Mucosa of descending colon (tissue), 3 donors: ENCODE measurements at places on chromosomes 2 and 18. TPM values are rescaled to one million over a fixed set of nuclear protein-coding genes. Genes with fewer than 3 reads are reported as not detected.

Gene RAB6C
- 0.35 TPM for total RNA-seq

Gene SMPD4
- 37.9 TPM for total RNA-seq

Gene ITGB6
- total RNA-seq = 9.0 TPM

DNA sequence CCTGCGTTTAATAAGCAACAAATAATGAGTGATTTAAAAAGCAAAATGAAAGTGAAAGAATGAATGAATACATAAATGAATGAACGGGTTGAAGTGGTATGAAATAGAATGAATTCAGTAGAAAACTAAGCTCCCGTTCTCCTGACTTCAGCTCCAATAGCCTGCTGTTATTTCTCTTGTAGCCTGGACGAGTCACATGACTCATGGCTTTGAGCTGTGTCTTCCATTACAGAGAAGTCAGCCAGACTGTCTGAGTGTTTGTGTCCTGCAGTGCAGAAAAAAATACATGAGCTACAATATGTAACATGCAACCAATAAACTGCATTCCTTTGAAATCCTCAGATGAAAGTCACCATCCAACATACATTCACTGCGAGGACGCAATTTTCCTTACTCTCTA lies 21.2 kb downstream of the SCG2 start:
- no peak for DNase-seq

DNA sequence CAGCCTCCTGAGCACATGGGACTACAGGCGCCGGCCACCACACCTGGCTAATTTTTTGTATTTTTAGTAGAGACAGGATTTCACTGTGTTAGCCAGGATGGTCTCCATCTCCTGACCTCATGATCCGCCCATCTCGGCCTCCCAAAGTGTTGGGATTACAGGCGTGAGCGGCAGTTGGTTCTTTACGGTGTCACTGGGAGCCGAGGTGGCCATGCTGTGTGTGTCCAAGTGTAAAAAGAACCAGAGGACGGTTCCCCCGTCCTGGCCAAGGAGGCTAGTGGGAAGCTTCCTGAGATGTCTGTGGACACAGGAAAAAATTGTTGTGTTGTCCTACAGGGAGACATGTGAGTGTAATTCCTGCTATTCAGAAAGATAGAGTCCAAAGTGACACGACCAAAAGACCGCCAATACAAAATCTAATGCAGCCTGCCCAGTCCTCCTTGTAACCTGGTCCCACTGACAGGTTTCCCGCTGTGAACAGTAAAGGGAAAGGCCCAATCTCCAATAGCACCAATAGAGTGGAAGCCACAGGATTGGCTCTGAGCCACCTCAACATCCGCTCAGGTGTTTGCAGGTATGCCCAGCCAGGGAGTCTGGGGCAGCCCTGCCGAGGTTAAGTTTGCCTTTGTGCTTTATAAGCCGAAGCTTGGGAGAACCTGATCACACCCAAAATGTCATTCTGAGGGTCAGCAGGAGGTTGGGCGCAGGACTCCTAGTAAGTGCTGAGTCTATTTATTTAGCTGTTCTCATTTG lies 40.6 kb downstream of the NCK2 start:
- no peak for DNase-seq

Gene UCN
- 1.2 TPM for total RNA-seq

Gene GMPPA
- 52.6 TPM for total RNA-seq

Gene DPYSL5
- total RNA-seq = 0.24 TPM

GRCh38 chr2:10934308-10934978 lies 22.7 kb downstream of the KCNF1 start:
- DNase-seq = no peak

Gene CD8B2
- 0.16 TPM for total RNA-seq

DNA sequence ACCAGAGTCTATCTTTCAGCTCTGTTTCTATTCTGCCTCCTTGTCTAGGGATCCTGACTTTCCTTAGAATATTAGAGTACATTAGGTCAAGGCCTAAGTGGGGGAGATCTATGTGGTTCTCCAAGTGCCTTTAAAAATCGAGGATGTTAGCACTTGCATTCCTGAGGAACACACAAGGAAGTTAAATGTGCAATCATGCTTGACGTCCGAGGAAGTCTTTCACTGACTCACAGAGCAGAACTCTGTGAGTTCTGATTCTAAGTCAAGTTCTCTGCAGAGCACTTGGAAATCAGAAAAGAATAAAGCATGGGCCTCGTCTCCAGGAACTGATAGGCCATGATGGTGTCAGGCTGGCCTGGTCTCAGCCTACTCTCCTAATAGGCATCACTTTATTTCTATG lies 17.2 kb downstream of the FHOD3 start:
- DNase-seq = no peak

Gene FLACC1
- total RNA-seq = 3.5 TPM

Gene ZEB2
- 19.0 TPM for total RNA-seq

GRCh38 chr2:177302552-177302951 lies 38.0 kb upstream of the NFE2L2 start:
- DNase-seq = no peak

- no peak for DNase-seq
Observed at GRCh38 chr2:97870396-97870843, 125.3 kb downstream of the TMEM131 start.

GRCh38 chr2:238122287-238123217 lies 15.9 kb upstream of the KLHL30 start:
- peak; percentile 14 for DNase-seq

- DNase-seq = no peak
Observed at GRCh38 chr2:183219888-183220287, 95.6 kb downstream of the NUP35 start.

GRCh38 chr2:187091664-187092063 lies 242.7 kb upstream of the ZSWIM2 start:
- no peak for DNase-seq

DNA sequence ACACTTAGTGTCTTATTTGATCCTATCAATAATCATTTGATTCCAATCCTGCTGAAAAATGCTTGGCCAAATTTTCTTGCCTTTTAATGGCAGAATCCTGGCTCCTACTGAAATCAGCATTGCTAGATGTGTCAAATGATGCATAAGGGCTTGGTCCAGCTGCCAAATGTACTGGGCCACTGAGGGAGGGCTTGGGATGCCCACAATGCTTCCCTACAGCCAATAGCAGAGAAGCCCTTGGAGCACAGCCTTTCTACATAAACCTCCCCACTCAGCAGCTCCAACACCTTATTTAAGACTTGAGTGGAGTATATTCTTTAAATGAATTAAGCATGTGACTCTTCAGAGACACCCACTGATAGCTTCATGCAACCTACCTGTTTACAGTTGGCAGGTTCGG lies 3.6 kb downstream of the ALK start:
- DNase-seq = no peak

DNA sequence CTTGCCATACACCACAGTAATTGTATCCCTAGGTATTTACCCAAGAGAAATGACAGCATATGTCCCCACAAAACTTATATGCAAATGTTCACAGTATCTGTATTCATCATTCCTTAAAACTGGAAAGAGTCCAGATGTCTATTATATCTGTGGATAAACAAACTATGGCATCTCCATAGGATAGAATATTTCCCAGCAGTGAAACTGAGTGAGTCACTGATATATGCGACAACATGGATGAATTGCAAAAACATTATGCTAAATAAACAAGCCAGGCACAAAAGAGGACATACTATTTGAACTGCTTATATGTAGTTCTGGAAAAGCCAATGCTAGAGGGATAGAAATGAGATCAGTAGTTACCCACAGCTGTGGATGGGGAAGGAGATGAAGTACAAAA lies 359.4 kb upstream of the DSEL start:
- DNase-seq = no peak

DNA sequence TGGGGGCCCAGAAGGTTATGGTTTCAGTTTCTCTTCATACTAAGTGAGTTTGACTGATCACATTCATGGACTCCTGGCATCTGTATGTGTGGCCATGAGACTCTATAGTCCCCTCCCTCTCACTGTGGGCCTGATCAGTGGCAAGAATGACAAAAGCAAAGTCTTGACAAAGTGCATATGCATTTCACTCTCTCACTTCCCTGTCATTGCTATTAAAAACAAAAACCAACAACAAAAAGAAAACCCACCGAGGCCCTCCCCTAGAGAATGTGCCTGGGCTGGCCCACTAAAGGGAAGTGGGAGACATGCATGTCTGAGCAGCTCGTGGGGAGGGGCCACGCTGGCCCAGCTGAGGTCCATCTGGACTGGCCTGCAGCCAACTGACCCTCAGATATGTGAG lies 600.1 kb upstream of the RAB6C start:
- no peak for DNase-seq

GRCh38 chr2:230809677-230810251 lies 55.0 kb upstream of the ITM2C start:
- no peak for DNase-seq

GRCh38 chr18:45688833-45689232 lies 35.1 kb upstream of the SLC14A1 start:
- DNase-seq = peak; percentile 28

GRCh38 chr2:130768191-130768855 lies 13.0 kb downstream of the AMER3 start:
- DNase-seq = no peak

- DNase-seq = peak; percentile 75
Observed at GRCh38 chr2:15588329-15588919, 3.2 kb upstream of the DDX1 start.

DNA sequence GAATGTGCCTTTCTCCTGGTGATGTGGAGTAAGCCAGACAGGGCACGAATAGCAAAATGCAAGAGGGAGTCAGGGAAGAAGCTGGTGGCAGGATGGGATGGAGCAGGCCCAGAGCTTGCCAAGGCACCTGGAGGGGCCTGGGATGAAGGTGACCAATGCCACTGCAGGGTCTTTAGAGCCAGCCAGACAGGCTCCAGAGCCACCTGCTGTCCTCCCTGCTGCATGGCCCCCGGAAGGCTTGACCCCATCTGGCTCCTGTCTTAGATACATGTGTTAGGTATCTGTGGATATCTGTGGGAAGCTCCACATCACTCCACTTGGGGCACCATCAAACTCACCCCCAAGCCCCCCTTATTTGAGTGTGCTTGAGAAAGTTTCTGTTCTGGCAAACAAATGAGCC lies 99.9 kb upstream of the ATL2 start:
- DNase-seq = no peak

GRCh38 chr2:105812180-105813044 lies 67.7 kb downstream of the NCK2 start:
- peak; percentile 35 for DNase-seq

Gene RGPD3
- total RNA-seq = 0.07 TPM

- no peak for DNase-seq
Observed at GRCh38 chr2:12164689-12165088, 418.3 kb downstream of the LPIN1 start.

- DNase-seq = no peak
Observed at GRCh38 chr2:199707593-199708185, 143.3 kb downstream of the FTCDNL1 start.

GRCh38 chr2:134778372-134778771 lies 59.6 kb upstream of the TMEM163 start:
- no peak for DNase-seq

Gene RAB17
- 95.2 TPM for total RNA-seq

GRCh38 chr2:120715353-120715752 lies 20.3 kb upstream of the GLI2 start:
- no peak for DNase-seq

- no peak for DNase-seq
Observed at GRCh38 chr2:146818122-146818521, 1026.7 kb upstream of the ACVR2A start.

Gene SP100
- 83.1 TPM for total RNA-seq

DNA sequence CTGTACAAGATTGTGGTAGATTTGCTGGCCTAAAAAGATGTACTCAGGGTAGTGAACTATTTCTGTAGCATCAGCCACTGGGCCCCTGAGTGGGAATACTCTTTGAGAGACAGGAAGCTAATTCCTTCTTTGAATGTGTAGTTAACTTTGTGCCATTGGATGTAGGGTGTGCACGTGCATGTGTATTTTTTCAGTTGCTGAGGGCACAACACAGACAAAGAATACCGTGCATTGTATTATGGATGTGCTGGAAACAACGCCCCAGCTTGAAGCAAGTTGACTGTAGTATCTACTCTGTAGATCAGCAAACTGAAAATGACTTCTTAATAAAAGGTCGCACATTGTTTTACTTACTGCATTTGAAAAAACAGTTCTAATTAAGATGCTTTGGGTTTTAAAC lies 14.1 kb downstream of the CRIM1 start:
- DNase-seq = no peak

GRCh38 chr18:49865401-49865800 lies 52.1 kb upstream of the ACAA2 start:
- DNase-seq = peak; percentile 57

Gene COL3A1
- total RNA-seq = 68.2 TPM

DNA sequence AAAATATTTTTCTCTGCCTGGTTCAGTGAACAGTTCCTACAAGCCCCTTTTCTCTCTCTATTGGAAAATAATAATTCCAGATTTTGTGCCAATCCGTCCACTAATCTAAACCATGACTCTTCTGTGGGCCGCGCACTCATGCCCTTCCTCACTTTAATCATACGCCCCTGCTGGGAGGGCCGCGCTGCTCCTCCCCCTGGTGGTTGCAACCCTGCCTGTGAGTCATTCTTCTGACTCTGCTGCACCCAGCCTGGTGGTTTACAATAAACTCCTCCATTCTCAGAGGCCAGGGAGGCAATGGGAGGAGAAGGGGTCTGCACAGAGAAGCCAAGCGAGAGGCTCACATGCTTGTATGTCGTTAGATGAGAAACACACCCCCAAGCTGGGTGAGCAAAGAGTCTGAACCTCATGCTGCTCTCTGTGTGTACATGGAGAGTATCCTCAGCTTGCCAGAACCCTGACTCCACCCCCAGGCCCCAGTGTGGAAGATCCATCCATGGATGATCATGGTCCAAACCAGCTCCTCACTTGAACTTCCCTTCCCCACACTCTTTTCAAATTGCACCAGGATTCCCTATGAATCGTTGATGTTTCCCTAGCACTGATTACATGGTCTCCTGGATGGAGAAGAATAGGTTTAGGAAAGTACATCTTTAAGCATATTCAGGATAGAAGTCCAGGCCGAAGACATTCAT lies 228.9 kb downstream of the ANKRD30B start:
- no peak for DNase-seq

DNA sequence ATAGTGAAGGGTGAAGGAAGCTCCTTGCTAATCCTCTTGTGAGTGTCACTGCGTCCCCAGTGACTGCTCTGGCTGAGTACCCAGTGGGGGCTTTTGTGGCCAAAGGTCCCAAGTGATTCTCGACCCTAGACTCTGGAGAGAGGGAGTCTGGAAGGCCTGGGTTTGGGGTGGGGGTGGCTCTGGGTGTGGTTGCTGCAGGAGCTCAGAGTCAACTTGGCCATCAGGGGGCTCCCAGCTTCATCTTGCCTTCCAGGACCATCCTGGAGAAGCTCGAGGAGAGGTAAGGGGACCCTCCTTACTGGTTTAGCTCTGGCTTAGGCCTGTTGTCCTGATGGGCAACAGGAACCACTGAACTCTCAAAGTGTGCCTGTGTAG lies 592 bp downstream of the PSD4 start:
- DNase-seq = no peak
